ENCODE measurements at places on chromosomes 4 and X.

DNA sequence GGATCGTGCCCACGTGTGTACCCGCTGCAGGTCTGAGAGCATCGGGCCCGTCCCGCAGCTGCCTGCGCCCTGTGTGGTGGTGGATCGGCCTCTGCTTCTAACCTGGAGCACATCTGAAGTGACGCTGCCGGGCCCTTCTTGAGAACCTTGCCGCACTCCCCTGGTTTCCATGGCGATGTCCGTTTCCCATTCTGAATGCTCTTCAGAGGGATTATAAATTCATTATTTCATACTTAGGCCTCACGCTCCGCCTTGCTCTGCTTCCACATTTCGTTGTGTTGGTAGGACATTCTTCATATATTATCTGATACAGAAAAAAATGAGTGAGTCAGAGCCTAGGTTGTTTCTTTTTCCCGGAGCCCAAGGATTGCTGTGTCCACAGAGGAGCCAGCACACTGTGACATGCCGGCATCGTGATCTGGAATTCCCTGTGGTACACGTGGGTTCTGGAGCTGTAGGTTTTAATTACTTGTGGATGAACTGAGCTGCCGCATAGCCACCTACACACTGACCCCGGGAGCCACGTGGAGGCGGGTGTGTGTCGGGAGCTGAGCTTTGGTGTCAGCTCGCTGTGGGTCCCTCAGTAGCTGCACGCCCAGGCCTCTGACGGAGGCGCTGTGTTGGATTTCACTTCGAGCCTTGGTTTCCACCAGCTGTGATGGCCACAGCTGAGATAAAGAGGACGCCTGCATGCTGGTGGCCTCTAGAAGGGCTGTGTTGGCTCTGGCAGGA is 63.4 kb downstream of the PSAPL1 start:
- no peak for DNase-seq

DNA sequence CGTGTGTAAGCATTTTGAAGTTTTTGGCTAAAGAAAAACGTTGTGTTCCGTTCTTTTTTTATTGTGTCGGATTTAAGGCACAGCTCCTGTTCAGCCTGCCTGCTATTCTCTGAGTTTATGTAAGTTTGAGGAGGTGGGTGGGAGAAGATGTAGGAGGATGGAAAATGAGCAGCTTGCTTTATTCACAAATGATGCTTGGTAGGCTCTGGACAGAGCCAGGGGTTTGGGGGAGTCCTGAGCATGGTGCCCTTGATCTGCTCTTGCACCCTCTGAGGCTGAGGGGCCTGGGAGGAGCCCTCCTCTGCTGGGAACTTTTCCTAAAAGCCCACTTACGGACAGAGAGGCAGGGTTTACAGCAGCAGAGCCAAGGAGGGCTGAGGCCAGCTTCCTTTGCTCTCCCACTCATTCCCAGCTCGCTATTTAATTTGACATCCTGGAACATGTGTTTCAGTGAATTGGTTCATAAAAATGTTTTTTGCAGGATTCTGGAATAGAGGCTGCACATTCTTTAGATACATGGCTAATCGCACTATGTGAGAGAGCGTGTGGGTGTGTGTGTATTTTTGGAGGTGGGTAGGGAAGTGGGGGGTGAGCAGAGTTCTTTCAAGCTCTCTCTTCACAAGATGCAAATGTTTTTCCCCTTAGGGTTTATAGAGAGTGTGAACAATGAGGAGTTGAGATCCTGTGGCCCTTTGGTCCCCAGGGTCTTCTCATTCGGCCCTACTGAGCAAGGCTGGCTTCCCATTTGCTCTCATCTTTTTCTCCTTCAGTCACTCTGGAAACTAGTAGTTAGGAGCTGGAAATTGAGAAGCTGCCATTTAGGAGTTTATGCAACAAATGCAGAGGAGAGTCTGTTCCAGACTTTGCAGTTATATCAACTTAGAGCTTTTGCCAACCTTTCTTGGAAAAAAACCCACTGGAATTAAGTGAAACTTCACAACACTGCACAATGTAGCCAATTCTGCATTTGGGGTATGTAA is 32.1 kb downstream of the TMEM131L start:
- DNase-seq = no peak

GRCh38 chr4:184929476-184929875 is 88.8 kb upstream of the HELT start:
- no peak for DNase-seq

DNA sequence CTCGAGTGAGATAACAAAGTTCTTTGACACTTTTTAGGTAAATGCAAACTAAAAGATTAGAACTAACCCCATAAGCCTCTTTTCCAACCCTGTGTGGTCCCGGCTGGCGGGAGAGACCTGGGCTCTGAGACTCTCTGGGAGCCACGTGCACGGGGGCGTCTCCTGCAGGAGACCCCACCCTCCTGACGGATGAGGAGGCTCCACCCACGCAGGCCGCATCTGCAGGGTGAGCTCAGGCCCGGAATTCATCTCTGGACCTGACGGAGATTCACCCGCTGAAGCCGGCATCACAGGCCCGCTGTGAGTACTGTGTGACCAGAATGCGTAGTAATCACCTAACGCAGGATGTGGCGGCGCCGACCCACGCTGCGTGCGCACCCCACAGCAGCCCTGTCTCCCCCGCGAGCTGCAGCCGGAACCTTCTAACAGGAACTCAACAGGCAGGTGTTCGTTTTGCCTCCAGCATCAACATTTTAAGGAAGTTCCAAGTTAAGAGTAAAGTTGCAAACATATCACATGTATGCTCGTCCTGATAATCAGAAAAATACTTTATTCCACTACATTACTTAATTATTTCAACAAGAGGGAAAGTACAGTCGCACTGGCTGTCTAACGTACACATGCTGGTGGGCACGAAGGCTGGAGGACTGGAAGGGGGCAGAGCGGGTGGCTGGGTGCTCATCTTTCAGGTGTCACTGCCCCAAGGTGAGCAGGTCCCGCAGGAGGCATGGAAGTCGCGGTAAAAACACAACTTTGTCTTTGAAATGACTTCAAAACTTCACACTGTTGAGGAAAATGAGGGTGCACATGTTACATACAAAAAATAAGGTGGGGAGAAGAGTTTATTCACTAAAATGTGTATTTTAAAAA is 44.5 kb downstream of the FGFRL1 start:
- peak; percentile 64 for DNase-seq

DNA sequence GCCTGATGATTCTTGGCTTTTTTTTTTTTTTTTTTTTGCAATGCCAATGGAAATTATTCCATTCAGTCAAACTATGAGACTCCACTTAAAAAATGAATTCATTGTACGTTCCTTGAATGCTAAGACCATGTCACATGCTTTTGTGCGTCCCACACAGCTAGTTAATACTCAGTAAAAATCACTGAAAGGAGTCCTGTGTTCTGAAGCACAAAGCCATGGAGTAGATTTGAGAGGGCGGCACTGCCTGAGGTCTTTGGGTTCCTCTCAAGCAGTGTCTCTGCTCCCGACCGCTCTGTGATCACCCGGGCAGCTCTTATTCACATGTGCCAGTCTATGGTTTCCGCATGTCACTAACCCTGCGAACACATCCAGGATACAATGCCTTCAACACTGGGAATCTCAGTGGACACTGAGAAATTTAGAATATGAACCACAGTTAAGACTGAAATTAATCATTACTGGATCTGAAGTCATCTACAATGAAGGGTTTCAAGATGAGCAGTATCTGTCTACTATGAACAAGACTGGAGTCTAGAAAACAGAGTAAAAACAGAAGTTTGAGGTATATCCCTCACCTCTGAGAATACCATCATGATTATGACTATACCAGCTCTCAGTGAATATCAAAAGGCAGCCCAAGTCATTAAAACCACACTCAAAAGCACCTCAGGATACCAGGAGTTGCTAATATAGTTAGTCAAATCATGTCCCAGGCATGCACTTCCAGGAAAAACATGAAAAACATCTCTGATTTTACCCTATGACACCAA is 193.0 kb downstream of the MGST2 start:
- DNase-seq = no peak

- DNase-seq = no peak
Measured at GRCh38 chr4:180808862-180809261, 1434.3 kb upstream of the TENM3 start.

GRCh38 chrX:19555683-19556082 is 40.4 kb upstream of the MAP3K15 start:
- DNase-seq = no peak

GRCh38 chr4:73589261-73589847 is 30.9 kb downstream of the RASSF6 start:
- DNase-seq = peak; percentile 83

GRCh38 chrX:38249965-38250364 is 29.3 kb upstream of the SRPX start:
- DNase-seq = no peak

DNA sequence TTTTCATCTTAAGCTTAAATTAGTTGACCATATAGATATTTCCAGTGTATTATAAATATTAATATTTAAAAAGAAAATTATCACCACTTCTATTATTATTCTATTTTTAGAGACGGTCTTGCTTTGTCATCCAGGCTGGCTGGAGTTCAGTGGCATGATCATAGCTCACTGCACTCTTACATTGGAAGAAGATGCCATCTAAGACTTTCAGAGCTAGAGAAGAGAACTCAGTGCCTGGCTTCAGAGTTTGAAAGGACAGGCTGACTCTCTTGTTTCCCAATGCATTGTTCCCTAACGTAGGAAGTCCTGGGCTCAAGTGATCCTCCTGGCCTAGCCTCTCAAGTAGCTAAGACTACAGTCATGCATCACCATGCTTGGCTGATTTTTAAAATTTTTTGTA is 75.9 kb downstream of the FIP1L1 start:
- DNase-seq = no peak

DNA sequence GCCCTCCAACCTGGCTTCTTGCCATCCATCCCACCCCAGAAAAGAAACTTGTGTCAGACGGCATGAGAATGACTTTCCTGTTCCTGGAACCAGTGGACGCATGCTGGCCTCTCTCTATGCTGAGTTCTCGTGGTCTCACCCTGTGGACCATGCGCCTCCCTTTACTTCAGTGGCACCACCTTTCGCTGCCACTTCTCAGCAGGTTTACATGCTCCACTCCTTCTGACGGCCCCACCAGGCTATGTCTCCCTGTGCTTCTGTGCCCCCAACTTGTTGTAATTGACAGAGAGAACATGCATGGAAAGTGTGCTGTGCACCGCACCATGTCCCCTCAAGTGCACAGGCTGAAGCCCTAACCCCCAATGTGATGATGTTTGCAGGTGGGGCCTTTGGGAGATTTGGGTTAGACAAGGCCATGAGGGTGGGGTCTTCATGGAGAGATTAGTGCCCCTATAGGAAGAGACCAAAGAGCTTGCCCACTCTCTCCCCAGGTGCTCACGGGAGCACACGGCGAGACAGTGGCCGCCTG is 3.1 kb upstream of the PPP2R2C start:
- no peak for DNase-seq

- no peak for DNase-seq
Measured at GRCh38 chr4:2595952-2596552, 59.6 kb downstream of the FAM193A start.

DNA sequence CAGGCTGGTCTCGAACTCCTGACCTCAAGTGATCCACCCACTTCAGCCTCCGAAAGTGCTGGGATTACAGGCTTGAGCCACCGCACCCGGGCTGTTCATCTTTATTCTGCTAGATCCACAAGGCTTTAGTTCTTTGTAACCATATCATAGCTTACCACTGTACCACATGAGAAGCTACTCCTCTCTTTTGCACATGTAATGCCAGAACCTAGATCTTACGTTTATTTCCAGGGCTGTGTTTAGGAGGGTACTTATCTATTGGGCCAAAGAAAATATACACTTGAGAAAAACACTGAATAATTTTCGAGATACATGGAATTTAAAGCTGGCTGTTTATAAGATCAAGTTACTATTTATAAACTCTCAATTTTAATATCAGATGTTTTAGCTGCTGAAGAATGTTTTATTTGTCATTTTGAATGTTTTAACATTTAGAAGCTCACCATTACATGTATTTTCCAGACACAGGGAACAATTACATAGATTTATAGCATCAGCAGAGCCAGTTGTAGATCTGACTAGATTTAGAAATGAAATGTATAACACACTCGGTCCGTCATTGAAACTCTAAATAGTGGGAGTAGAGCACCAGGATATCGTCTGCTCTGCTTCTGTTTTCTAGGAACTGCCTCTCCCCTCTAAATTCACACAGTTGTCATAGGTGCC is 155.3 kb upstream of the HAND2 start:
- DNase-seq = no peak

DNA sequence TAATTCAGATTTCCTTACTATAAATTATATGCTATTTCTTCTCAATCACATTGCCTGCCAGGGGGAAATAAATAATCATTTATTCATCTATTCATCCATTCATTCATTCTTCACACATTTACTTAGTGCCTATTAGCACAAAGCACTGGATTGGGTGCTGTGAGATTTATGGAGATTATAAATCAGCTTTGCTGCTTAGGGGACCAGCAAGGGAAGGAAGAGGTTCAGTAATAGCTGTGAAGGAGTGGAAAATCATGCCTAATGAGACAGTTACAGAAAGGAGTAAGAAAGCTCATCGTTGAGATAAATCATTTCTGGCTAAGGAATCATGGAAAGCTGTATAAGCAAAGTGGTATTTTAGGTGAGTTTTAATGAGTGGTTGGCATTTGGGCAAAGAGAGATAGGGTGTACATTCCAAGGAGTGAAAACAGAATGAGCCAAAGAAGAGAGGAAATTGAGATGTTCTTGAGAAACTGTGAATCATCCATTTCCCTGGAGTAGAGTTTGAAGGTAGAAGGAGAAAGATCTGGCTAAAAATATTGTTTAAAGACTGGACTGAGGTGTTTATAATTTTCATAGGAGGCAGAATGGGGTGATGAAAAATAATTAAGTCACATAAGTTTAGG is 9.6 kb downstream of the ARSJ start:
- DNase-seq = no peak

GRCh38 chr4:2175990-2176698 is 65.8 kb downstream of the HAUS3 start:
- DNase-seq = no peak

DNA sequence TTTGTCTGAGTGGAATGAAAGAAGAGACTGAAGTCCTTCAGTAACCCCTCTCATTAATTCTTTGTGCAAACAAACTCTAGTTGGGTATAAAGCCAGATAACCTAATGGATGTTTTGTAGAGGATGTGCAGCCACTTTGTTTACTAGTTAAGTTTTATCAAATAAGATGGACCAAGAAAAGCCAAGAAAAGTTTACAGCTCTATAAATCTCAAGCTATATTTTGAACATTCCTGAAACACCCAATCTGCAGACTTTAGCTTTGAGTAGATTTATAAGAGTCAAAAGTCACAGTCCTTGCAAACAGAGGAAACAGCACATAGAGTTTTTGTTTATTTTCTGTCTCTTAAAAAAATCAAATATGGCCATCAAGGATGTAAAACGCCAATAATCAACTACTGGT is 452.9 kb downstream of the SPRY1 start:
- no peak for DNase-seq

- no peak for DNase-seq
Measured at GRCh38 chr4:4568806-4569427, 27.1 kb upstream of the STX18 start.

GRCh38 chrX:53813670-53814440 is 127.3 kb upstream of the HUWE1 start:
- DNase-seq = no peak
